Colonic mucosa (tissue), 4 donors: ENCODE measurements at places on chromosomes 12 and 14. TPM values are rescaled to one million over a fixed set of nuclear protein-coding genes. Genes with fewer than 3 reads are reported as not detected.

GRCh38 chr14:105581551-105582341, 55.4 kb downstream of the TMEM121 start:
- DNase-seq, result no peak
- no peaks in the 10 kb centered on the region for H3K4me1 ChIP-seq
- no peaks in the 10 kb centered on the region for H3K27me3 ChIP-seq
- H3K36me3 ChIP-seq, result no peaks in the 10 kb centered on the region

The LRRC10 gene
- not detected for total RNA-seq

DNA sequence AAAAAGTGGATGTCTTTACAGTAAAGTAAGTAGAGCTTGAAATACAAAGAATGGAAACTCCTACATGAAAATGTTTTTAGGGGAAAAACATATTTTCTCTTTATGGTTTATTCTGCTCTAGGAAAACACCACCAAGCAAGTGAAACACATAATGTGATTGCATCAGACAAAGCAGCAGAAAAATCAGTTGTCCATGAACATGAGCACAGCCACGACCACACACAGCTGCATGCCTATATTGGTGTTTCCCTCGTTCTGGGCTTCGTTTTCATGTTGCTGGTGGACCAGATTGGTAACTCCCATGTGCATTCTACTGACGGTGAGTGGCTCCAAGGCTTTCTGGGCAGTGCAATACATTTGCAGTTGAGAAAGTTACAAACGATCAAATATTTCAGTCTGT, 42.6 kb upstream of the PLEKHD1 start:
- no peak overlapping the region for H3K27ac ChIP-seq
- no peaks in the 10 kb centered on the region for H3K4me1 ChIP-seq
- H3K27me3 ChIP-seq, result no peaks in the 10 kb centered on the region
- H3K4me3 ChIP-seq, result no peak overlapping the region
- no peaks in the 10 kb centered on the region for H3K36me3 ChIP-seq

The MORN3 gene
- total RNA-seq, result not detected

The INHBC gene
- not detected for total RNA-seq

- no peaks in the 10 kb centered on the region for H3K27me3 ChIP-seq
- H3K4me1 ChIP-seq, result no peaks in the 10 kb centered on the region
- DNase-seq, result no peak
- no peak overlapping the region for H3K27ac ChIP-seq
Measured at GRCh38 chr12:24701343-24701742, 247.6 kb downstream of the BCAT1 start.

DNA sequence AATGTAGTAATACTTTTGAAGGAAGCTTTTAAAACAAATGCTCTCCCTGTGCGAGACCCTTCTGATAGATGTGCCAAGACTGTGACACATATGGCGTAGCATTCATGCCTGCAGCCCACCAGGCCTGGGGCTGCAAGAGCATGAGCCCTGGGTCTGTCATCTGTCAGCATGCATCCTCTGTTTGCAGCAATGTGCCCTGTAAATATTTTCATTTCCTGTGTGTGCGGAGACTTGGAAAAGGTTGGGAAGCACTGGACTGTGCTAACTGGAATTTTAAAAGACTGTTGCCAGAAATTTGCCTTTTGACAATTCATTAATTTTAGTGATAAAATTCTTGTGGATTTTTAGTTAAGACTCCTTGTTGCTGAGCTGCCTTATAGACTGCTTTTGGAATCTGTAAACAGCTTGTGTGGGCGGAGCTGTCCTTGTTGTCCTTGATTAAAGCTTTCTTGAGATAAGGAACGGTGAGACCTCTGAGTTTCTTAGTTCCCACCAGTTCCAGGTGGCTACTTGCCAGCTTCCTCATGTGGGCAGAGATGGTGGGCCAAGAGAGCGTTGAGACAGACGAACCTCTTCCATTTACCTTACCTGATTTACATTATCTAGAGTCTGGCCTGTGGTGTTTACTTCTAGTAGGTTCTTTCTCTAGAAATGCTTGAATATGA, 23.4 kb downstream of the MARK3 start:
- no peaks in the 10 kb centered on the region for H3K36me3 ChIP-seq
- H3K27ac ChIP-seq, result no peak overlapping the region
- no peaks in the 10 kb centered on the region for H3K27me3 ChIP-seq
- no peaks in the 10 kb centered on the region for H3K4me1 ChIP-seq

The PPM1H gene
- 7.4 TPM for total RNA-seq

The IQSEC3 gene
- total RNA-seq, result not detected

DNA sequence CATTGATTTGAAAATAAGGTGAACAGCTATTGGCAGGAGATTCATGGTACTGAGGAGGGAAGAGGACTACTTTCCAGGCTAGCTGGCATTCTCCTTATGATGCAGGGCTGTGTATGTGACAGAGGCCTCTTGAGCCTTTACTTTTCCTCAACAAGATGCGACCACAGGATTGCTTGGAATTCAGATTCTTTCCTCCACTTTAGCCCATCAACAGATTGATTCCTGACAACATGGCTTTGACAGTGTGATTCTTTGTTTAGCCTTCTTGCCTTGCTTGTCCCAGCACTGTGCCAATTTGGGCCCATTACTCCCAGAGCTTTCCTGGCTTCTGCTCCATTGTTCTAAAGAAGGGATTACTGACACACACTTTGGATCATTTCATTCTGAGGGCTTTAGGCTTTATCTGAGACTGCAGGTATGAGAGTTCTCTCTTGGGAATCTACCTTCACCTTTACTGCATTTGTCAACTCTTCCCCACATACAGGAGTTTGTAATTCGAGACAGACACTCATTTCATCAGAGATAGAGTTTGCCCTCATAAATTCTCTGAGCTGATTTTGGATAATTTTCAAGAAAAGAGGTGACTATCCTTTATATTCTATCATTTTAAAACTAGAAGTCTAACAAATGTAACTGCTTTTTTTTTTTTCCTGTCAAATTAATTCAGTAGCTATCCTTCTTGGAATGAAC, 206.4 kb upstream of the GZMB start:
- no peaks in the 10 kb centered on the region for H3K27me3 ChIP-seq
- DNase-seq, result no peak
- peaks cover 9% of the 10 kb centered on the region for H3K4me1 ChIP-seq

DNA sequence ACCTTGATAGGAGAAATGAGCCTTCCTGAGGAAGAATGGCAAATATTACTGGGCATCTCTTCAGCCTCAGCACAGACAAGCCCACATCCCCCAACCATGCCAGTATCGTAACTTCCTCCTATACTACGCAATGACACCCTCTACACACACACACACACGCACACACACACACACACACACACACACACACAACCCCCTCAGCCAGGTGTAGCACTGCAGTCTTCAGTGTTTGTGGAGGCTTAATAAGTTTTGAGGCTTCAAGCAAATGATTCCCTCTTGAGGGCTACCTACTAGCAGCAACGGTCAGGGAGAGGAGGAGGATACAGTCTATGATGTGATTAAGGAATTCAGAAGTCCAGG, 1.6 kb downstream of the DGKA start:
- H3K4me3 ChIP-seq, result peak overlapping the region; percentile 70
- H3K27me3 ChIP-seq, result no peaks in the 10 kb centered on the region
- no peaks in the 10 kb centered on the region for H3K36me3 ChIP-seq
- DNase-seq, result peak; percentile 50
